NCI-H187 (cell line): ENCODE measurements at places on chromosomes 12 and 14.
A peak's percentile ranks its signal among the peaks of the same experiment; 100 is the strongest.

GRCh38 chr12:77213319-77213718, 147.9 kb upstream of the E2F7 start:
- DNase-seq = no peak

- DNase-seq = no peak
Measured at GRCh38 chr12:18168016-18168415, 78.0 kb upstream of the RERGL start.

DNA sequence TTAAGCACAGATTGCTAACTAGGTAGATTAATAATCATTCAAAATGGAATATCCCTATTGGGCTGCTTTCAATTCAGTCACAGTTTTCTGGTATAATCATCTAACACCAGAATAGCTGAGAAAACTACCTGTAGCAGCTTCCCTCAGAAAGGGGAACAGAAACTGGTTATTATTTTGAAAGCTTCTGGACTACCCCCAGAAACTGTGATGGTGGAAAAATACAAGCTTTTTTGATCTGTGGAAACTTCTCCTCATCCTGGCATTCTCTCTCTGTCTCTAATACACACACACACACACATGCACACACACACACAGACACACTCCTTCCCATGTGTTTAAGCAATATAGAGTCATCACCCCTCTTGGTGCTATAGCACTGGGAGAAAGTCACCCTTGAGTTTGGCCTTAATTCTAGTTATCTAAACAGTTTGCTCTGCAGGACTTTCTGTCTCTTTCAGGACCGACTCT, 251.5 kb upstream of the LMO3 start:
- DNase-seq = no peak

GRCh38 chr12:56634837-56635791, 5.0 kb upstream of the BAZ2A start:
- DNase-seq = peak; percentile 74

GRCh38 chr12:70190262-70191010, 52.8 kb upstream of the CNOT2 start:
- DNase-seq = no peak

GRCh38 chr12:128820723-128821432, 2.9 kb downstream of the SLC15A4 start:
- no peak for DNase-seq

- DNase-seq = no peak
Measured at GRCh38 chr14:72164420-72165228, 232.4 kb downstream of the RGS6 start.

DNA sequence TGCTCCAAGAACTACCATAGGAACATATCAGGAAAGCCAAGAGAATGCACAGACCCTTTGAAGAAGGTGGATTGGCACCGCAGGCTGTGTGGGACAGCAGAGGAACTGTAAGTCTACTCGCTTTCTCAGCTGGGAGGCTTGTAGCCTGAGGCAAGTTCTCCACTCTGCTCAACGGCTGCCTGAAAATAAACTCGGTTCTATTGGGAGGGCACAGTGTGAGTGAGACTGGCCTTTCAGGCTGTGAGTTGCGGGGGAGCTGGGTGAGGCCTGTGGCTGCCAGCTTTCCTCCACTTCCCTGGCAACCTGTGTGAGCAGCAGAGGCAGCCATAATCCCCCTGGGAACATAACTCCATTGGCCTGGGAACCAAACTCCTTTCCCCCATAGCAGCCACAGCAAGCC, 132.1 kb downstream of the ANKS1B start:
- DNase-seq = no peak

GRCh38 chr14:30180219-30180618, 252.6 kb upstream of the PRKD1 start:
- no peak for DNase-seq

- DNase-seq = no peak
Measured at GRCh38 chr12:47822401-47822800, 2.7 kb upstream of the HDAC7 start.

- no peak for DNase-seq
Measured at GRCh38 chr12:82029936-82030335, 270.8 kb upstream of the PPFIA2 start.

DNA sequence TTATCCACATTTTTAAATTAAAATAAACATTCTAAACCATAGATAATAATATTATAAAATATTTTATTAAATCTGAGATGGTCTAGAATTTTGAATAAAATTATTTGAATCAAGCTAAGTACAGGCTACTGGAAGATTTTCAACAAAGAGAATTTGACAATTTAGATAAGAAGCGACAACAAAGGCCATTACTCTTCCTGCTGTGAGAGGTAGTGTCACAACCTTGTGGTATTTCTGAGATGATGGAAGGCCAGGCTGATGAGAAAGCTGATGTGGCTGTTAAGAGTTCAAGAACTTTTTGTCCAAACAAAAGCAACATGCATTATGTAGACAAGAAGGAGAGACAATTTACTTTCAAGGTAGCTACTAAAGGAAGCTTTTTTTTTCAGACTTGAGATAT, 43.7 kb upstream of the CNTN1 start:
- DNase-seq = no peak

DNA sequence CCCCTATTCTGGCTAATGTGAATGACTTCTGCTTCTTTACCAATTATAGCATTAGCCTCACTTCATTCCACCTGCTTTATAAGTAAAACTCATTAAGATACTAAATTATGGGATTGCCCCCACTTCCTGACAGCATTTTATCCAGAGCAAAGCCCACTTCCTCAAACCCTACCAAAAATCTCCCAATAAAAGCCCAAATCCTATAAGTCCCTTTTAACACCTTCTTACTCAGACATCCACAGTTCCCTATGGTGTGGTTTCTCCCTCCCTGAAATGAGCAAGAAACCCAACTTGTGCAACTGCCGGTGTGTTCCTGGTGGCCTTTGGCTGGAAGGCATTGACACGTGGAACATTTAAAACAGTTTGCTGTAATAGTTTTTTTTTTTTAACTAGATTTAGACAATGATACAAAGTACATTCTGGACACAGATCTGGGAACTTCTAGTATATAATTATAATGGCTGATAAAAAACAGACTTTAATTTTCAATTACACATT, 53.1 kb downstream of the BRMS1L start:
- no peak for DNase-seq

- DNase-seq = no peak
Measured at GRCh38 chr12:53624458-53624857, 1.7 kb downstream of the ATF7 start.

- DNase-seq = no peak
Measured at GRCh38 chr12:27635349-27635972, 60.8 kb upstream of the REP15 start.

DNA sequence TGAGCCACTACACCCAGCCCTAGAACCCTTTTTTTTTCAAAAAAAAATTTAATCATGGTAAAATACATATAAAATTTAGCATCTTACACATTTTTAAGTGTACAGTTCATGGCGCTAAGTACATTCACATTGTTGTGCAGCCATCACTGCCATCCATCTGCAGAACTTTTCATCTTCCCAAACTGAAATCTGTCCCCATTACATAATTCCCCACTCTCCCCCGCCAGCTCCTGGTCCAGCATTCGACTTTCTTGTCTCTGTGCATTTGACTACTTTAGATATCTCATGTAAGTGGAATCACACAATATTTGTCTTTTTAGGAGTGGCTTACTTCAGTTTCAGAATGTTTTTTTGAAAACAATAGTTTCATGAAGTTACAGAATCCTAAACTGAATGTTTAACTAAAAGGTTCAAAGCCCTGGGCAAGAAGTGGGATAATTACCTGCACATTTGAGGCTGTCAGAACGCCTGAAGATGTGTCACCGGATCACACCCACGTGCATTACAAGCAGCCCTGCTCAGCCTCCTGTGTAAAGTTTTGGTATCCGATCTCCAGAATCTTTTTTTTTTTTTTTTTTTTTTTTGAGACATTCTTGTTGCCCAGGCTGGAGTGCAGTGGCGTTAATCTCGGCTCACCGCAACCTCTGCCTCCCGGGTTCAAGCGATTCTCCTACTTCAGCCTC, 12.7 kb downstream of the EML1 start:
- no peak for DNase-seq

DNA sequence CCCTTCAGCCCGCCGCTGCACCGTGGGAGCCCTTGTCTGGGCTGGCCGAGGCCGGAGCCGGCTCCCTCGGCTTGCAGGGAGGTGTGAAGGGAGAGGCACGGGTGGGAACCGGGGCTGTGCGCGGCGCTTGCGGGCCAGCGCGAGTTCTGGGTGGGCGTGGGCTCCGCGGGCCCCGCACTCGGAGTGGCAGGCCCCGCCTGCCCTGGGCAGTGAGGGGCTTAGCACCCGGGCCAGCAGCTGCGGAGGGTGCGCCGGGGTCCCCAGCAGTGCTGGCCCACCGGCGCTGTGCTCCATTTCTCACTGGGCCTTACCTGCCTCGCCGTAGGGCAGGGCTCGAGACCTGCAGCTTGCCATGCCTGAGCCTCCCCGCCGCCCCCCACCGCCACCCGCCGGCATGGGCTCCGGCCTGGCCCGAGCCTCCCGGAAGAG, 21.4 kb downstream of the TMEM121 start:
- DNase-seq = no peak

DNA sequence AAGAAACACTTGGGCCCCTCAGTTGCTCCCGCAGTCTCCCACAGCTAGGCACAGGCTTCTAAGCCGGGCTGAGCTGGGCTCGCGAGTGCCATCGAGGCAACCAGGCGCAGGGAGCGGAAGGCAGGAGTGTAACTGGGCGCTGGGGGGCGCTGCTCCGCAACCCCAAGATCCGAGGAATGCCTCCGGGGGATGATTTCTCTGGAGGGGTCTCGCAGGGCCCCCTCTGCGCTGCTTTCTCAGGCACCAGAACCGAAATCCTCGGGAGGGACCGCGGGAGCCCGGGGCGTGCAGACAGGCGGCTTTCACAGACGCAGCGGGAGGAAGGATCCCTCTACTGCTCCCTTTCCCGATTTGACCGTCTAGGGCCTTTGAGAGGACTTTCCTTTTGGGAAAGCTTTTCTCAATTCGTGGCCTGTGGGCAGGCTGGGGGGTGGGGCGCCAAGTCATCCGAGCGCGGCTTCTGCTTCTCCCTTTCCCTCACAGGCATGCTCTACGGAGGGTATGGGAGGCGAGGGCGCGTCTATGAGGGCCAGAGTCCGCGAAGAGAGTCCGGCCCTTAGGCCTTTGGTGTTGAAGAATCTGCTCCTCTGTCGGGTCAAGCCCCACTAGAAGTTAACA, 4.3 kb upstream of the NKX2-1 start:
- DNase-seq = no peak

DNA sequence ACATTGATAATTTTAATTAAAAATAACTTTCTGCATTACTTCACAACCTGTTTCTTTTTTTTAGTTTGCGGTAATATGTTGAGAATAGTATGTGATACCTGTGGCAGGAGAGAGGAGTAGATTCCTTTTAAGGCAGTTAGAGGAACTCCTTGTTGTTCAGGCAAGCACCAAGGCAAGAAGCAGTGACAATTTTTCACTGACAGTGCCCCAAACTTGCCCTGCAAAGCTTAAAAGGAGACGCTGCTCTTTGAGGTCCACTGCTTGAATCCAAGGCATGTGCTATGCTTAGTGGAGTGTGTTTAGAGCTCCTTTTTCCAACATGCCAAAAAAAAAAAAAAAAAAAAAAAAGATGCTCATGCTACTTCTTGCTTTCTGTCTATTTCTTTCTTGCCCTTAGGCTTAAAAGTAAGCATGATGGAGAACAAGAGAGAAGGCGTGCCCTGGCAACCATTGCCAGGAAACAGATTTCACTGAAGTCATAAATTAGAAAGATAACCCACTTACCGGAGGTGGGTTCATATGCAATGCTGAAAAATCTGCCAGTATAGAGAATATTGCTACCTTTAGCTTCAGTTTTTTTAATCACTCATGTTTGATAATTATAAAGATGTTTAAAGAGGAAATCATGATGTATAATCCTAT, 58.3 kb upstream of the DYRK2 start:
- no peak for DNase-seq

- no peak for DNase-seq
Measured at GRCh38 chr12:53325511-53326061, 4.2 kb upstream of the AAAS start.

GRCh38 chr14:52711666-52712065, 4.7 kb downstream of the PSMC6 start:
- no peak for DNase-seq

DNA sequence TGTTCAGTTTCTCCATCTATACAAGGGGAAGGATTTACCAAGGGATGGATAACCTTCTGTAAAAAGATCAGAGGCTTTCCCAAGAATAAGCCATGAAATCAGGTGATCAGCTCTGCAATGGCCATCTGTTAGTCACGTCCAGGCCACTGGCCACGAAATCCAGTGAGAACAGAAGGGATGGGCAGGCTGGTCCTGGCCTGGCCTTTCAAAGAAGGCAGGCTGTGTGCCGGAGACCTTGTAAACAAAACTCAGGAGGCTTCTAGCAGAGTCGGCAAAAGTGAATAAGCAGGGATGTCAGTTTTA, 68.5 kb downstream of the RNF34 start:
- no peak for DNase-seq

DNA sequence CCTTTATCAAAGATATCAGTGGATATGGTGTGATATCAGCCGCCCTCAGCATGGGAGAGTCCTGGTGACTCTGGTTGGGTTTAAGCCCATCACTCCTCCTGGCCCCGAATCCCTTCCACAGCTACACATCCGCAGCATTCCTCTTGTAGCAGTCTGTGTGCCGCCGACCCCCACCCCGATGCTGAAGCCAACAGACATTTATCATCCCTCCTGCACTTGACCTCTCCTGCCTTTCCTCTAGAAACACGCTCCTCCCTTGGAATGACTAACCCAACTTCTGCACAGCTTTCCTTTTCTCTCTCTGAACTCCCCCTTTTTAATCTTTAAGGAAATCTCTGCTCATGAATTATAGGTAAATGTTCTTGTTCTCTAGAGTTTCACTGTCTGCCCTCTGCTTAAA, 250.9 kb upstream of the FOXN3 start:
- no peak for DNase-seq

- no peak for DNase-seq
Measured at GRCh38 chr12:94244165-94245133, 96.1 kb downstream of the PLXNC1 start.

DNA sequence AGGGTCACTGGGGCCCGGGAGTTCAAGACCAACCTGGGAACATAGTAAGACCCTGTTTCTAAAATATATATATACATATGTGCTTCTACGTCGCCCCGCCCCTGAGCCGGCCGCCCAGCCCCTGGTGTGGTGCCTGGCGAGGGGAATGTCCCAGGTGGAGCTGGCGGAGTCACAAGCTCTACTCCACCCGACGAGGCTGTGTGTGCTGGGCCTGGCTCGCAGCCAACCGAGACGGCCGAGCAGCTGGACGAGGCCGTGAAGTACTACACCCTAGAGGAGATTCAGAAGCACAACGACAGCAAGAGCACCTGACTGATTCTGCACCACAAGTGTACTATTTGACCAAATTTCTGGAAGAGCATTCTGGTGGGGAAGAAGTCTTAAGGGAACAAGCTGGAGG, 22.1 kb upstream of the ITPK1 start:
- DNase-seq = peak; percentile 56

- DNase-seq = no peak
Measured at GRCh38 chr12:113601656-113602263, 130.1 kb upstream of the LHX5 start.

GRCh38 chr14:58100735-58101368, 51.2 kb downstream of the ARMH4 start:
- no peak for DNase-seq
